Memory B cell (primary cell): ENCODE measurements at places on chromosomes 2 and 18.

GRCh38 chr2:26561376-26561775 lies 79.8 kb downstream of the CIB4 start:
- DNase-seq: no peak

- peak; percentile 46 for DNase-seq
These were observed 568 bp downstream of the RAB31 start for GRCh38 chr18:9708434-9709303.

- no peak for DNase-seq
These were observed 375.3 kb downstream of the LNPK start for GRCh38 chr2:175626796-175627195.

GRCh38 chr18:64240316-64240715 lies 91.4 kb upstream of the LINC00305 start:
- no peak for DNase-seq

DNA sequence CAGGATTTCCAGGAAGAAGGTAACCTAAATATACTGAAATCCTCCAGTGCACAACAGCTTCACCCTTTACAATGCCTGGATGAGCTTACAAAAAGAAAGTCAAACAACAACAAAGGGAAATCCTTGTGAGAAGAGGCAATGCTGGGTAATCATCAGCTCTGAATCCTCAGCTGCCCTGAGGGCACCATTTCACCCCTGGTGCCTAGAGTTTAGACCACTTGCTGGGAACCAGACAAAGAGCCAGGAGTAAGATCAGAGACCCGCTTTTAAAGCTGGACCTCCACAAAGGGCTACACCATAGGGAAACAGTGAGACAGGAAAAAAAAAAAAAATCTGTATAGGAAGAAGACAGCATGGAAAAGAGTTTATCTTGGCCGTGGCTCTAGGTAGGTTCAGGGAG lies 97.0 kb downstream of the FOXI3 start:
- DNase-seq: no peak

DNA sequence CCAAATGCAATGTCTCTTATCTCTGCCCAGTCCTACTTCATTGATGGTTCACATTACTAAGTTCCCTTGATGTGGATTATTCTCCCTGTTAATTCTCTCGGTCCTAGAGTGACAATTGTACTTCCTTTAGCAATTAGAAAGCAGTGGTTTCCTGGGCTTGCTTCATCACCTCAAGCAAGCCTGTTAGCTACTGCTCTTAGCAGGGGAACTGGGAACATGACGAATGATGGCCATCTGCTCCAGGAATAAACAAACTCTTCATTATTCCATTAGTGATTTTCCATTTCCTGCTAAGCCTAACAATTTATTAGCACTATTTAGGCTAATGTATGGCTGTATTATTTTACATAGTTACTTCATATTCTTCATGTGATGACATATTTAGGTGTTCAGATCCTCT lies 331.8 kb downstream of the MTX2 start:
- DNase-seq: no peak

GRCh38 chr2:43233218-43234212 lies 7.1 kb upstream of the ZFP36L2 start:
- DNase-seq: no peak
